ENCODE measurements at places on chromosomes 6 and 20.

DNA sequence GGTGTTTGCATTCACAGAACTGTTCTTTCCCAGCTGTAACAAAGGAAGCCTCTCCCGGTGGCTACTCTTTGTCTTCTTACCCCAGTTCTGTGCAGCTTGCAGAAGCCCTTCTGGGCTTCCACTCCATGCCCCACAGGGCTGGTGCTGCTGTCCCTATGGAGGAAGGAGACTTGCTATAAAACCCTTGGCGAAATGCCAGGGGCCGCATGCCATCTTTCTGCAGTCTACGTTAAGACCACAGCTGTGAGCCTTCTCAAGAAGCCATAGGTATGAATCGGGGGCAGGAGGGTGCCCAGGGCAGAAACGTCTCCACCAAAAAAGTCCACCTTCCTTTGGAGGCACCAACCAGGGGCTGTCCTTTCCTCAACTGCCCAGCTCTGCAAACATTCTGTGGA is 60.7 kb downstream of the PRND start:
- peak; percentile 3 for DNase-seq

DNA sequence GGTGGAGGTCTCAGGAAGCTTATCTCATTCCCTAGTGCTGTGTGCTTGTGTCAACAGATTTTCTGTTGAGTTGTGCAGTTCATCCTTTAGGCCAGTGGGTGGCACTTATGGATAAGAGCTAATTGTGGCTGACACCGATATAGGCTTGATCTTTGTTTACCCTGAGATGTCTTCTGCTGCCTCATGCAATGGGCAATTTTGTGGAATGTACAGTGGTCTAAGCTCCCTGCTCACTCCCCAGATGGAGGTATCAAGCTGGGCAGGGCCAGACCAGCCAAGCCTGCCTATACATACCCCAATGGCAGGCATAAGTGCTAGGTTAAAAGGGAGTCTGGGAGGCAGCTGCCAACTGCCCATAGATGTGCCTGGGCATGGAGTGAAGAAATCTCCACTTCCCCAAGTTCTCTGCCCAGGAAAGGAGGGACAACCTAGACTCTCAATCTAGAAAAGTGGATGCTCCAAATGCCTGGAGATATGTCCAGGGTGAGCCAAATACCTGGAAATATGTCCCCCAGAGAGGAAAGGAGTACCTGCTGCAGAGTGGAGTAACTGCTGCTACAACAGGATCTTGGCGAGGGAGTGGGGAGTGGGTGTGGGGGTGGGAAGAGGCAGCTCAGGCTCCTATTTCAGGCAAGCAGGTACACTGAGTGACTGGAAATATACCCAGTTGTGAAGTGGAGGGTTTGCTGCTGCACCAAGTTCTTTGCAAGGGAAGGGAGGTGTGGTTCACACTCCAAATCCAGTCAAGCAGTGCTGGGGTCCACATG is 53.2 kb upstream of the ARG1 start:
- peak; percentile 50 for DNase-seq

DNA sequence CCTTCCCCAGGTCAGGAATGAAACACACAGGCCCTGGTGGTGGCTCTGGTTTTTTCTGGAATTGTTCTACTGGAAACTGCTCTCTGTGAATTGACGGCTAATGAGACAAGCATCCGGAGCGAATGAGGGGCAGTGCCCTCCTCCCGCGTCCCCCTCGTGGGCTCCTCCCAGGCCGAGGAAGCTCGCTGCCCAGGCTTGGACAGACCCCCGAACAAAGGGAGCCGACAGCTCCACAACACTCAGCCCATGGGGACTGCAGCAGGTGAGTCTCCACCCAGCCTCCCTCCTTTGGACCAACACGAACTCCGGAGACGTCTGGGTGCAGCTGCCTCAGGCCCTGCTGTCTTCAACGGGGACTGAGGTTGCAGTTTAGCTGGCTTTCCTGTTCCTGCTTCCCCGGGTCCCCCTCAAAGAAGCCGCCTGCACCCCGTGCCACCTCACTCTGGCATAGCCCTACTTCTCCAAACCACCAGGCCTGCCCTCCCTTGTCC is 31.3 kb upstream of the AFDN start:
- no peak for DNase-seq

GRCh38 chr20:24986436-24987015 is 6.0 kb downstream of the APMAP start:
- no peak for DNase-seq

DNA sequence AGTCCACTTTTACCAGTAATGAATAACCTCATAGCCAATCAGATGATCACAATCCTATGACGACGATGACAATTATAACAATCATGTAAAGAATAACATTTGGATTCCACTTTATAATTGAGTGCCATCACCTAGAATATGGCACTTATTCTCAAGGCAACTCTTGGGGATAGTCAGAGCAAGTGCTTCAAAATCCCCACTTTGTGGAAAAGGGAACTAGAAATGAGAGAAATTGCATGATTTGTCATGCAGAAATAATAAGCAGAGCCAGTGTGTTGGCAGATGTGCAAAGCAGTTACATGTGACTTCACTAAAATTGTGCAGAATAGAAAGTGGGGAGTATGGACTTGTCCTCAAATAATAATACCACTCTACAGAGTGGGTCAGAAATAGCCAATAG is 41.3 kb downstream of the FRK start:
- no peak for DNase-seq

DNA sequence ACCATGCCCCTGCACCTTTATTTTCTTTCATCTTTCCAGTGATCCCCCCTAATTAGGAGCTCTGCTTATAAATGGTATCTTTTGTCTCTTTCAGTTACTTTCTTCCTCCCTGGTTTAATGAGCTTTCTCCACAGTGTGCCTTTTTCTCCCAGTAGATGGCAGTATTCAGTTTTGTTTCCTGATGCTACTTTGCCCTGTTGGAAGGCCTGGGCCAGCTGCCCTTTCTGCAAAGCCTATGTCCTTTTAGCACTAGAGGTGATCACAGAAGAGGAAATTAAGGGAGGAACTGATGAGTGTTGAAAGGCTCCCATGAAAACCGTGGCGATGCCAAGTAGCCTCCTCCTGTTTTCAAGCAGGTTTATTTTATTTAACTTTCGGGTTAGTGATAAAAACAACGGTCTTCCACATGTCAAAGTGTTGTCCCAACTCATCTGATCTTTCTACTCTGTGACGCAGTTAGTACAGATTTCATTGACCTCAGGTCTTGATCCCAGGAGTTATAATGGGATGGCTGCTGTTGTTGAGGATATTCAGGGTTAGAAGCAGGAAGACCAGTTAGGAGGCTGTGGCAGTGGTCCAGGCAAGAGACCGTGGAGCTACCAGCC is 184.2 kb upstream of the BMP2 start:
- DNase-seq, result peak; percentile 50

- DNase-seq, result no peak
These were observed 524.2 kb downstream of the CDH26 start for GRCh38 chr20:60482221-60483008.

- DNase-seq, result no peak
These were observed 488.5 kb upstream of the JARID2 start for GRCh38 chr6:14757418-14757817.

DNA sequence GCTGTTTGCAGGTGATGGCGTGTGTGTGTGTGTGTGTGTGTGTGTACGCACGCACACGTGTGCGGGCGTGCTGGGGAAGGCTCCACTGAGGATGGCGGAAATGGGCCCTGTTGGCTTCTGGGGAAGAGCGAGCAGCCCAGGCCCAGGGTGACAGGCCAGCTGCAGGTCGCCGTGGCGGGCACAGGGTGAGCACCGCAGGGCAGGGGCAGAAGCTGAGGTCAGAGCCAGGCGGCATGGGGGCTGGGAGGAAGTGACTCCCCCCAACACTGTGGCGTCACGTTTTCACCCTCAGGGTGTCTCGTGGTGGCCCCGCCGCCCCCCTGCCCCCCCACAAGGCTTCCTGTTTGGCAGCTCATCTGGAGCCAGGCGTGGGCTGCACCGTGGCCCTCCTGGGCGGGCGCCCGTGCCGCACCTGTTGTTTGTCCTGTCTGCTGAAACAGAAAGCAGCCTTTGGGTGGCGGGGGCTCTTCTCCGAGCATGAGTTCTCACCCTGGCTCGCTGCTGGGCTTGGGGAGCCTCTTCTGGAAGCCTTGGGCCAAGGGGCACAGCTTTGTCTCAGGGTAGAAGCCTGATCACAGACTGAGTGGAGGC is 7.1 kb downstream of the RBM38 start:
- DNase-seq, result no peak

GRCh38 chr20:58342104-58342945 is 32.8 kb downstream of the RAB22A start:
- peak; percentile 28 for DNase-seq

DNA sequence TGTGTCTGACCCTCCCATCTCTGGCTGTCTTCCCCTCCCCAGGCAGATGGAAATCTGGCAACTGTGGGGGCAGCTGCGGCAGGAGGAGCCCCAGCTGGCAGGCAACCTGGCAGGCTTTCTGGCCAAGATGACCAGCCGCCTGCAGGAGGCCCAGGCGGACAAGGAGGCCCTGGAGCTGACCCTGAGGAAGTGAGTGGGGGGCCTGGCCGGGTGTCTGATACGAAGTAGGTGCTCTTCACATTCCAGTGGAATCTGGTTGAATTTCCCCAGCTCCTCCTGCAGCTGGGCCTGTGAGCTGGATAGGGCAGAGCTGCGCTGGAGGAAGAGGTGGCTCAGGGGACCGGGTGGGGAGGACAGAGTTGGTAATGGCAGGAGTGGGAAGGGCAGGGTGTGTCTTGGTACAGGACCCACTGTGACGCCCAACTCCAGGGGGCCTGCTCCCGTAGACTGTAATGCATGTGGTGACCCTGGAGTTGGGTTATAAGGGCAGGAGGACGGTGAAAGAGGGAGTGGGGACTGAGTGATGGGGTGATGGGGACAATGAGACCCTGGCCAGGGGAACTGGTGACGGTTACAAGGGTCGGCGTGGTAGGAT is 19.7 kb downstream of the RAB44 start:
- DNase-seq, result no peak

GRCh38 chr20:36274181-36274841 is 31.8 kb upstream of the DLGAP4 start:
- no peak for DNase-seq

GRCh38 chr20:15544742-15545141 is 1028.5 kb downstream of the KIF16B start:
- no peak for DNase-seq

DNA sequence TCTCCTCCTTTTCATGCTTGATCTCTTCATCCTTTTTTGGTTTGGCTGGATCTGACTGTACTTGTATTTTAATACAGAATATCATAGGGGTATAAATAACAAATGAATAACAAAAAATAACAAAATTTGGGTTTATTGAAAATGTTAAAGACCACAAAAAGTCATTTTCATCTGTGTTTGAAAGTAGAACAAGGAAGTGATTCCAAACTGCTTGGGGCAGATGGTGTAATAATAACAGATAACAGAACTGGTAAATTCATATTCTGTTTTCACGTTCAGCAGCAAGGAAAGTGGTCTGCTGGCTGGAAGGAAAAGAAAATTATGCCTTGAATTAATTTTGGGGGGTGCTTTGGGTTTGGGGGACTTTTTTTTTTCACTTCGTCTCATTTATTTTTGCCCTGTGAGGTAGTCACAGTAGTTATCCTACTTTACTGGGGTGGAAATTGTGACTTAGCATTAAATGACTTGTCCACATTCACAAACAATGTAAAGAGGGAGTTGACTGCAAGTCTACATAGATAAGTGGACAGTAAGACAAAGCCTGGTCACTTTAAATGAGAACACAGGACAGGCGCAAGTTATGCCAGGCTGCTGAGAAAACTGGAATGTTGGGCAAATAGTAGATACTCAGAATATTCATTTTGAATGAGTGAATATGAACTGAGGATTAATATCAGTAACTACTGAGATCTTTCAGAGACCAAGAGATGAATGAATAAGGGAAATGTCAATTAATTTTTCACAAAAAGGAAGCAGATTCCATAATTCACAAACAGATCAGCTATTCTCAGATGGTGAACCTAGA is 193.9 kb upstream of the CITED2 start:
- no peak for DNase-seq

DNA sequence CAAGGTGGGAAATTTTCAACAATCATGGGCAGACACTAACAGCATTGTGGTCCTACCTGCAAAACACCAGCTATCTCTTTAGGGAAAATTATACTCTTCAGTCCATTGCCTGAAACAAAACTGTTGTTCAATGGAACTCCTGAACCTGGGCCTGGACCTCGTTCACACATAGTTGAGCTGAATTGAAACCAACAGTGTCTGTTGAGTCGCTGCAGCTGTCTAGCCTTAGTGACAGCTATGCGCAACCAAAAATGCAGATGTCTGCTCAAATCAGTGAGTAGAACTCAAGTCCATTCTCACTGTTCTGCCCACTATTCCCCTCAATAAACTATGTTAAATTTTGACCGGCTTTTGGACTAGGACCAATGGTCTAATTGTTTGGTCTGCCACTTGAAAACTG is 286.2 kb downstream of the TFAP2A start:
- no peak for DNase-seq

DNA sequence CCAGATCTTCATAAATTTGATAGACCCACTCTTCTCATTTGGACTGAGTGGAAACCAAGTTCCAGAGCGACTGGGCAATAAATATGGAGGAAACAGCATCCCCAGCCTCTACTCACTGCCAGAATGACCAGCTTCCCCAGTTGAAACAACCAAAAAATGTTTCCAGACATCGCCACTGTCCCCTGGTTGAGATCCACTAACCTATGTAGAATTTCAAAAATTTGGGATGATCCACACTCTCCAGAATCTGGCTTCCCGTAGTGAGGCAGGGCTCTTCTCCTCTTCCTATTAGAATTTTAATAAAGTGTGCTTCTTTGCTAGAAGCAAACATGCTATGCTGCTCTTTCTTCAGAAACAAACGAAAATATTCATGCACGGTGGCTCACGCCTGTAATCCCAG is 287.0 kb upstream of the SUPT3H start:
- DNase-seq, result no peak

DNA sequence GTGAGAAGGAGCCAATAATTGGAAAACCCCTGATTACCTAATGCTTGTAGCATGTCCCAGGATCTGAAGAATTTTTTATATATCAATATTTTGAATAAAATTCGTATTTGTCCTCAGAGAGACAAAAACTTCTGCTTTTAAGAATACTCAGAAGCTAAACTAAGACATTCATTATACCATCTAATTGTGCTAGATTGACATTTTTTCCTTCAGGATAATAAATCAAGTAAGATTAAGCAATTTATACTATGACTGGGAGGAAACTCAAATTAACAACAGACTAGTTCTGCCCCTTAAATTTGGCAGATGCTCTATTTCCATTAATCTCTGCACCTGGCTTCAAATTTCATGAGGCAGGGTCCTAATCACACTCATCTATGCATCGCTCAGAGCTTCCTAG is 291.4 kb downstream of the PLCB1 start:
- no peak for DNase-seq

DNA sequence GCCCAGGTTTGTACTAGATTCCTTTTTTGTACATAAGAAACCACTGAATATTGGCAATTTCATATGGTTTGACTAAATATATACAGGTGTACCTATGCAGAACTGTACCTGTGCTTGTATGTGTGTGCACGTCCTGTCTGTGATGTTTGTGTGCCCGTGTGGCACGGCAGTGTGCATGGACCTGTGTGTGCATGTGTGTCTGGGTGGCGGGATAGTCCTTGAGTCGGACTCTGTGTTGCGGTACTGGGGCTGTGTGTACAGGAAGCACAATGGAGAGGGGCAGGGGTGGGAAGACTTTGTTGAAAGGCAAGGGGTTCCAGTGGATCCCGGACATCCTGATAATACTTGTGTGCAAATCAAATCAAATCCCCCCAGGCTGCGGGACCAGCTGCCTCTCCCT is 3.4 kb upstream of the FAM83C start:
- no peak for DNase-seq
